Hematopoietic multipotent progenitor cell treated with erythropoietin and hydrocortisone succinate and interleukin-3 and kit ligand, for 8 days (in vitro differentiated cells): ENCODE measurements at places on chromosomes 1 and 21.
A peak's percentile ranks its signal among the peaks of the same experiment; 100 is the strongest.

DNA sequence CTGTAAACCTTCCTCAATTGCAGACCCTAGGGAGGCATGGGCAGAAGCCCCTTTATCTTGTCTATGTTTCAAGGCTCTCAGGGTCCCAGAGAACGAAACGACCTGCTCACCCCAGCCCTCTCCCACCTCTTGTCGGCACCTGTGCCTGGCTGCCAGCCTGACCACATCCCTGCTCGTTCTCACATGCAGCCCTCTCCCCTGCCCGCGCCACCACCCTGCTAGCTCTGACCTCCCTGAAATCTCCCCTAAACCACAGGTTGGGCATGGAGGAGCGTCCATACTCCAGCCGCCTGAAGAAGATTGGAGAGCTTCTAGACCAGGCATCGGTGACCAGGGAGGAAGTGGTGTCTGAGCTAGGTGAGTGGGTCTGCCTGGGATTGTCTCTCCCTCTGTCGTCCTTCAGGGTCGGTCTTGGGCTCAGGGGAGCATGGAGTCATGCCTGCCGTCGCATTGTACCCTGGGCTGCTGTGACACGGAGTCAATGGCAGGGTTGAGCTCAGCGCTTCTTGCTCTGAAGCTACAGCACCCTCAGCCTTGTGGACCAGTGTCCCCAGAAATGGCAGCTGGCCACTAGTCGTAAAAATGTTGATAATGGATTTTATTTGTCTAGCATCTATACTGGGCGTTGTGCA is 3.6 kb downstream of the ADPRS start:
- DNase-seq = no peak

GRCh38 chr1:23838401-23838866 is 13.2 kb upstream of the HMGCL start:
- peak; percentile 73 for DNase-seq

DNA sequence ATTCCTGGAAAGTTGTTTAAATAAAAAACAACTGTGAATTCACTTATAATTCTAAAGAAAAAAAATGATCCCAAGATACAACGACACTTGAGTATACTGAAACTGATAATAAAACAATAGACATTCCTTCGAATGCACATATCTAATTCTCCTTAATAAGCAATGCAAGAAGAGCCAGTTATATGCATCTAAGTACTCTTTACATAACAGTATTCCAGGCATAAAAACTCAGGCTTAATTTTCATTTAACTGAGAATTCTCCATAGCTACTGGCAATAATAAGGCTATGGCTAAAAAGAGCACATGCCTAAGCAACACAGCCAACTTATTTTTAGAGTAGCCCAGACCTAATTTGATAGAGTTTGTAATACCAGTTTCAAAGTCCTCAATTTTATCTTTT is 31.2 kb downstream of the SASS6 start:
- no peak for DNase-seq

DNA sequence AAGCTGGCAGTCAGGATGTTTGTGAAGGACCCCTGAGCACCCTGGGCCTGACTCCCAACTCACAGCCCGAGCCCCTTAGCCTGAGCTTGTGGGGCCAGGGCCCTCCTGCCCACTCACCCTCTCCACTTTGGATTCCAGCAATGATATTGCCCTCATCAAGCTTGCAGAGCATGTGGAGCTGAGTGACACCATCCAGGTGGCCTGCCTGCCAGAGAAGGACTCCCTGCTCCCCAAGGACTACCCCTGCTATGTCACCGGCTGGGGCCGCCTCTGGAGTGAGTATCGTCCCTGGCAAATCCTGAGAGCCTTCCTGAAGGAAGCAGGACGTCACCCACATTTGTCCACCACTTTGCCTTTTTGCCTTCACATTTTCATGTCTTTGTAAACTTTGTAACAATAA is 5.0 kb downstream of the CTRC start:
- no peak for DNase-seq

DNA sequence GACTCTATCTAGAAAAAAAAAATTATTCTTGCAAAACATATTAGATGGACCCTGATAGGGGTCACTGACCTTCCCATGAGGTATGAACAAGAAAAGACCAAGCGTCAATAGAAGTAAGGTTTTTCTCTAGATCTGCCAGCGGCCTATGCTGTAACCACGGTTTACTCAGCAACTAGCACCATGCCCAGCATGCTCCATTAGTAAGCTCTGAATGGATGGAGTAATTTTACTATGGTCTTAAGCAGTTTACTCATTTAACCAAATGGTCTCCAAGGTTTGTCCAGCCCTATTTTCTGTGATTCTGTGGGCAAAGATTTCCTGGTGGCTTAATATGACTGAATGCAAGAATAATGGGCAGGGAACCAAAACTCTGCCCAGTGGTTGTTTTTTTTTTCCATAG is 113.9 kb downstream of the ADSS2 start:
- DNase-seq = no peak

- DNase-seq = no peak
Measured at GRCh38 chr1:243980471-243980870, 70.6 kb upstream of the ZBTB18 start.

GRCh38 chr1:159919236-159919865 is 6.0 kb downstream of the TAGLN2 start:
- DNase-seq = no peak

GRCh38 chr1:29122682-29123052 is 1.0 kb downstream of the TMEM200B start:
- no peak for DNase-seq

- DNase-seq = no peak
Measured at GRCh38 chr1:38611664-38612211, 247.8 kb downstream of the RRAGC start.

DNA sequence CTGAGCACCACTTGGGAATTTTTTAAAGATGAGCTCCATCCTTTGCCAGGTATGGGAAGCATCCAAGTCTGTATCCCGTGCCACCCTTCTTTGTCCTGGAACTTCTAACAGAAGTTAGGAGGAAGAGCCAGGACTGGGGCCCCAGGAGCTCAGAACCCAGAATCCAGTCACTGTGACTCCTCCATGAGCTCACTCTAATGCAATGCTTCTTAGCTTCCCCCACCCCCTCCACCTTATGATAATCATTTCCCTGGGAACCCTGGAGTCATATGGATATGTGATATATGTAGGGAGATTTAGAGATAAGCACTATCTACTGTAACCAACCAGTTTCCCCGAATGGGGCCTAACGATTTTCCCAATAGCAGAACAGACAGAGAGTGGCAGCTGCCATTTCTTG is 758 bp upstream of the SPRR5 start:
- DNase-seq = no peak

DNA sequence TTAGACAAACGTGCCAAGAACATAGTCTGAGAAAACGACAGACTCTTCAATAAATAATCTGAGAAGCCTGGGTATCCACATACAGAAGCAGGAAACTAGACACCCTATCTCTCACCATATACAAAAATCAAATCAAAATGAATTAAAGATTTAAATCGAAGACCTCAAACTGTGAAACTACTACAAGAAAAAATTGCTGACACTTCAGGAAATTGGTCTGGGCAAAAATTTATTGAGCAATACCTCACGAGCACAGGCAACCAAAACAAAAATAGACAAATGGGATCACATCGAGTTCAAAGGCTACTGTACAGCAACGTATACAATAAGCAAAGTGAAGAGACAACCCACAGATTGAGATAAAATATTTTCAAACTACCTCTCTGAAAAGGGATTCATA is 292.8 kb upstream of the RGS18 start:
- no peak for DNase-seq

DNA sequence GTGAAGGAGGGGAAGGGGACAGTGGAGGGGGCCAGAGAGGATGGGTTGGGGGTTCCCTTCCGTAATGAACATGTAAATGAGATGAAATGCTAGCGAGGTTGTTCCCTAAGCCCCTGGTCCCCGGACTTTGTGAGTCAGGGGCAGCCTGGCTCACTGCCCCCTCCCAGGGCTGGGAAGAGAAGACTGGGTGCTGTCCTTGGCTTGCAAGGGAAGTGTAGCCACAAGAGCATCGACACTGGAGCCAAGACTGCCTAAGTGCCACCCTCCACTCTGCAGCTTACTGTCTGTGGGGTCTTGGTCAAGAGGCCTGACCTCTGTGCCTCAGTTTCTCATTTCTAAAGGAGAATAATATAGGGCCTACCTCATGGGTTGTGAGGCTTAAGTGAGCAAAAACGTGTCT is 483 bp downstream of the PEAR1 start:
- DNase-seq = no peak
